ENCODE measurements at places on chromosomes 5 and 9. TPM values are rescaled to one million over a fixed set of nuclear protein-coding genes. Genes with fewer than 3 reads are reported as not detected.

GRCh38 chr9:89437772-89438171 is 60.1 kb downstream of the SEMA4D start:
- H3K4me3 ChIP-seq, result no peak overlapping the region
- H3K27me3 ChIP-seq, result no peaks in the 10 kb centered on the region
- DNase-seq, result no peak

DNA sequence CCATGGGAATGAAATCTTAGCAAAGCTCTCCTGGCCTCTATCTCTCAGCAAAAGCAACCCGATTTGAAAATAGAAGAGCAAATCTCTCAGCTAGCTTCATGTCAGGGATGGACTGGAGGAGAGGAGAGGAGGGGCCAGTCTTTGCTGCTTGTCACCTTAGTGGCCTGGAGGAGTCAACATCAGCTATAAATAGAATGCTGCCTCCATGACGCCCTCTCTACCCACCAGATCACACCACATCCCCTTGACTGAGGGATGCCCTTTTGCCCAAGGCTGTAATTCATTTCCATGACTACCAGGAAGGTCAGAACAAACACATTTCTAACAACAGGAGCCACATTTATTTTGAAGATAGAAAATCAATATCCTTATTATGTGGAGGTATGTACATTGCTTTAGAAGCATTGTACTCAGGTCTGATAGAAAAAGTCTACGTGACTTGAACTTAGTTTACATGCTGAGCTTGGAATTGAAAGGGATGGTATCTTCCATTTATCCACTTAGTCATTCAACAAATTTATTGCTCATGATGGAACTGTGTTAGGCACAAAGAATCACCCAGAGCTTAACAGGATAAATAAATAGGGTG is 92.4 kb upstream of the LIFR start:
- no peak overlapping the region for H3K4me3 ChIP-seq
- peaks cover 2% of the 10 kb centered on the region for H3K27me3 ChIP-seq
- DNase-seq, result no peak
- no peaks in the 10 kb centered on the region for H3K36me3 ChIP-seq
- no peak overlapping the region for H3K27ac ChIP-seq
- peaks cover 19% of the 10 kb centered on the region for H3K4me1 ChIP-seq

Gene ZNF883
- total RNA-seq, result 7.3 TPM

DNA sequence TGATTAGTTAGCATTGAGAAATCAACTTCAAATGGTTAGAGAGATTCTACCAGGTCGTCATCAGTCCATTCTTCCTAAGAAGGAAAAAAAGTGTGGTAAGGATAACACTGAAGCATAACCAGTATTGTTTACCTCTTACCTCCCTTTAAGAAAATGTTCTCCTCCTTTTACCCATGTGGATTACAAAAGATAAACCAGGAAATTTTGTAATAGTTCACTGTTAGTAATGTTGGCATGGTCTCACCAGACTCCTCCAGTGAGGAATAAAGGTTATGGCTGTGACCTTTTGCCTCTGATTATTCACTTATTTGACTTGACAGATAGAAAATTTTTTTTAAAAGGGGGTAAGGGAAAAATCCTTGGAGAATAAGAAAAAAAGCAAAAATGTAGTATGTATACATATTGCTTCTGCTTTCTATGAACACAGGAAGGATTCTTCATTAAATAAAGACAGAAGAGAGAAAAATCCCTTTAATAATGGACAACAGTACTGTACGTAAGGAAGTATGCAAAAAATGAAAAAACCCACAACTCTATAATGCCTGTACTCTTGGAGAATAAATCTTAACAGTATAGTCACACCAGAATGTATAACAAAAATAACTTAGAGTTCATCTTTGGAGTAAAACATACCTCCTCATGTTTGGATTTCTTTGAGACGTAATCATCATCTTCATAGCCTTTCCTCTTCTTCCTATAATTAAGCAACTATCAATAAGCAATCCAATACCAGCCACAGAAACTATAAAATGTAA is 18.1 kb downstream of the CCNH start:
- no peaks in the 10 kb centered on the region for H3K27me3 ChIP-seq
- H3K4me1 ChIP-seq, result peaks cover 59% of the 10 kb centered on the region
- H3K27ac ChIP-seq, result peak overlapping the region; percentile 95
- no peak for DNase-seq
- H3K36me3 ChIP-seq, result peaks cover 60% of the 10 kb centered on the region

- peak; percentile 91 for DNase-seq
- H3K36me3 ChIP-seq, result no peaks in the 10 kb centered on the region
- H3K4me1 ChIP-seq, result peaks cover 13% of the 10 kb centered on the region
- peak within 1 kb of the TSS; percentile 86 for H3K4me3 ChIP-seq
Observed at GRCh38 chr5:140806834-140807775, at the start of gene PCDHA4. Gene PCDHA4 (plus strand): TSS chr5:140807068.

DNA sequence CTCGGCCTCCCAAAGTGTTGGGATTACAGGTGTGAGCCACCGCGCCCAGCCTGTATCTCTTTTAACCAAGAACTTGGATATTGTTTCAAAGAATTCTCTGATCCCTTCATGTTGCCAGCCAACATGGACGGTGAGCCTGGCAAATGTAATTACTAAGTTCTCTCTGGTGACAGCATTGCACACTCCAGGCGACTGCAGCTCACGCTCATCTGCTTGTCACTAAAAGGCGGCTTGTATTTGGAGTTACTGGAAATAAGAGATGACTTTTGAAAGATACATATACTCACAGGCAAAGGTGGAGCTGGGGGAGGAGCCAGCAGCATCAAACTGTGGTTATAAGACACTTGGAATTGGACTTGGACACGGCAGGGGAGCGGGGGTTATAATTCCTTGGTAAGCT is 172.3 kb downstream of the SLIT3 start:
- H3K27ac ChIP-seq, result no peak overlapping the region
- no peak for DNase-seq
- H3K27me3 ChIP-seq, result peaks cover 4% of the 10 kb centered on the region
- H3K36me3 ChIP-seq, result no peaks in the 10 kb centered on the region

- no peak for DNase-seq
- H3K4me3 ChIP-seq, result no peak overlapping the region
- peaks cover 14% of the 10 kb centered on the region for H3K27me3 ChIP-seq
- no peaks in the 10 kb centered on the region for H3K36me3 ChIP-seq
- no peaks in the 10 kb centered on the region for H3K4me1 ChIP-seq
- H3K27ac ChIP-seq, result no peak overlapping the region
Observed at GRCh38 chr5:120901199-120901598, 437.1 kb downstream of the PRR16 start.

GRCh38 chr5:89308606-89309040 is 425.6 kb upstream of the MEF2C start:
- H3K27ac ChIP-seq, result no peak overlapping the region
- peaks cover 7% of the 10 kb centered on the region for H3K4me1 ChIP-seq
- no peak overlapping the region for H3K4me3 ChIP-seq
- no peak for DNase-seq
- no peaks in the 10 kb centered on the region for H3K27me3 ChIP-seq
- no peaks in the 10 kb centered on the region for H3K36me3 ChIP-seq

DNA sequence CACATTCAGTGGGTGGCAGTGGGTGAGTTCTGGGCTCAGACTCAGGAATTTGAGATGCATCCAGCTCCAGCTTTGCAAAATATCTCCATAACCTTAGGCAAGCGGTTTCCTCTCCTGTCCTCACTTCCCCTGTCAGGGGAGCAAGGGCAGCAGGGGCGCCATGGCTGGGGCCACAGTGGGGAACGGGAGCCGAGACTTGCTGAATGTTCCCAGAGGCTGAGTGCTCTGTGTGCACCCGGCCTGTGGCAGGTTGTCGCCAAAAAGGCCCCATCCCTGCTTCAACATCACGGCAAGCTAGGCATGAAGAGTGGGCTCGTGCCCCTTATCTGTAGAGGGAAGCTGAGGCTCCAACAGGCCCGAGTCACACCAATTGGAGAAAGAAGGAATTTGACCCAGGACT is 268.8 kb downstream of the NSG2 start:
- no peak overlapping the region for H3K4me3 ChIP-seq
- no peak overlapping the region for H3K27ac ChIP-seq
- DNase-seq, result no peak
- no peaks in the 10 kb centered on the region for H3K36me3 ChIP-seq
- peaks cover 12% of the 10 kb centered on the region for H3K4me1 ChIP-seq
- H3K27me3 ChIP-seq, result peaks cover 24% of the 10 kb centered on the region

- H3K27me3 ChIP-seq, result no peaks in the 10 kb centered on the region
- H3K4me1 ChIP-seq, result peaks cover 10% of the 10 kb centered on the region
- DNase-seq, result no peak
- no peaks in the 10 kb centered on the region for H3K36me3 ChIP-seq
- H3K4me3 ChIP-seq, result peak overlapping the region; percentile 47
Observed at GRCh38 chr9:137405677-137406081, 17.3 kb downstream of the EXD3 start.

GRCh38 chr9:131645078-131645776 is 94.6 kb downstream of the RAPGEF1 start:
- peaks cover 61% of the 10 kb centered on the region for H3K4me1 ChIP-seq
- H3K27ac ChIP-seq, result peak overlapping the region; percentile 47
- no peak for DNase-seq
- H3K27me3 ChIP-seq, result no peaks in the 10 kb centered on the region
- H3K4me3 ChIP-seq, result no peak overlapping the region
- peaks cover 21% of the 10 kb centered on the region for H3K36me3 ChIP-seq

Measured in osteocyte (in vitro differentiated cells).